ENCODE measurements at places on chromosomes 4 and X. TPM values are rescaled to one million over a fixed set of nuclear protein-coding genes. Genes with fewer than 3 reads are reported as not detected.

The TEX13B gene
- total RNA-seq: not detected

The GLRA3 gene
- total RNA-seq: not detected

The ETNPPL gene
- total RNA-seq: not detected

The PHEX gene
- 0.45 TPM for total RNA-seq

The MSX1 gene
- total RNA-seq: 0.74 TPM
